ENCODE measurements at places on chromosomes 11 and 22.
A peak's percentile ranks its signal among the peaks of the same experiment; 100 is the strongest.

DNA sequence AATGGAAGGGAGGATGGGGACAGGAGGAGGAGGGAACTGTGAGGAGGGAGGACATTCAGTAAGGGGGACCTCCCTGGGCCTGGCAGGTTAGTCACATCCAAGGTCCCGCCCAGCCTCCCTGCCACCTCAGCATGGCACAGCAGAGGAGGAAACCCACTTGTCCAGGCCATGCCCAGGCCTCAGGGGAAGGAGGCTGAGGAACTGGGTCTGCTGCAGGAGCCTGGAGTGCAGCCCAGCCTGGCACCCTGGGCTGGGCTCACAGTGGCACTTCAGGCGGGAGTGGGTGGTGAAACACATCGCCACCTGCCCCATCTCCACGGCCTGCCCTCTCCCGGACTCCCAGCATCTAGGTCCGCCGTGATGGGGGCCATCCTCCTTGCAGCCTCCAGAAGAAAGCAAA lies 17.2 kb upstream of the KLHL35 start:
- no peak for DNase-seq

DNA sequence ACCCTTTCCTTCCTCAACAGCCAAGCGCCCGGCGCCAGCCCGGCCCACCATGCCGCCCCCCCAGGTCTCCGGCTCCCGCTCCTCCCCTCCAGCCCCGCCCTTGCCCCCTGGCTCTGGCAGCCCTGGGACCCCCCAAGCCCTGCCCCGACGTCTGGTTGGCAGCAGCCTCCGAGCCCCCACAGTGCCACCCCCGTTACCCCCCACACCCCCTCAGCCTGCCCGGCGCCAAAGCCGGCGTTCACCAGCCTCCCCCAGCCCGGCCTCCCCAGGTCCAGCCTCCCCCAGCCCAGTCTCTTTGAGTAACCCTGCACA lies 3.3 kb upstream of the PDXP start:
- no peak for DNase-seq

GRCh38 chr11:88666364-88666763 lies 328.8 kb upstream of the CTSC start:
- no peak for DNase-seq

DNA sequence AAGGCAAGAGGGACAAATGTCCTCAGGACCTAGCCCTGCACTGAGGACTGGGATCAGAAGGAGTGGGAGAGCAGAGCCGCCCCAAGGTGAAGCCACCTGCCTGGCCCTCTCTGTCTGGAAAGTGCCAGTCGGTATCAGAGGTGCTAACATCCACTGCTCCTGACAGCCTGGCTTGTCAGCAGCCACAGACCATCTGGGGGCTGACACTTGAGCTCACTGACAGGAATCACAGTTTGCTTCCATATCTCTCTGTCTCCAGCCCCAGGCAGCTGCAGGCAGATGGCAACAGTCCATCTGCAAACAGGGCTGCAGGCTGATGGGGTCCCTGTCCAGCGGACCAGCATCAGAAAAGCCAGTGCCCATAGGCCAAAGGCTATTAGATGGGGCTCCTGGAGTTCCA lies 5.5 kb downstream of the OPCML start:
- no peak for DNase-seq

- DNase-seq = no peak
Measured at GRCh38 chr11:5700421-5701054, 10.9 kb downstream of the TRIM22 start.

DNA sequence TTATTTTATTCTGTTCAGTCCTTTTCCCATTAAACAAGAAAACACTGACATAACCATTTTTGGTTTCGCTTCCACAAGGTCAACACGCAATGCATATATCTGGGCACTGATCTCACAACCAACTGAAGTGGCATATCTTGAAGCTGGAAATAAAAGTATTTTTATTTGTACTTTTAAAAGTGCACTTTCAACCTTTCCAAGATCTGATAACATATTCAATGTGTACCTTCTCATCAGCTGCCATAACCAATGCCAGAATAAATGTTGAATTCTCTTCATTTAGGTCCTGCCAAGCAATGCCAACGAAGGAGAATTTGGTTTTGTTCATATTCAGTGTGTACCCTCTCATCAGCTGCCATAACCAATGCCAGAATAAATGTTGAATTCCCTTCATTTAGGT lies 148.9 kb upstream of the CEP126 start:
- DNase-seq = no peak

GRCh38 chr11:1333091-1333772 lies 23.8 kb upstream of the TOLLIP start:
- no peak for DNase-seq

DNA sequence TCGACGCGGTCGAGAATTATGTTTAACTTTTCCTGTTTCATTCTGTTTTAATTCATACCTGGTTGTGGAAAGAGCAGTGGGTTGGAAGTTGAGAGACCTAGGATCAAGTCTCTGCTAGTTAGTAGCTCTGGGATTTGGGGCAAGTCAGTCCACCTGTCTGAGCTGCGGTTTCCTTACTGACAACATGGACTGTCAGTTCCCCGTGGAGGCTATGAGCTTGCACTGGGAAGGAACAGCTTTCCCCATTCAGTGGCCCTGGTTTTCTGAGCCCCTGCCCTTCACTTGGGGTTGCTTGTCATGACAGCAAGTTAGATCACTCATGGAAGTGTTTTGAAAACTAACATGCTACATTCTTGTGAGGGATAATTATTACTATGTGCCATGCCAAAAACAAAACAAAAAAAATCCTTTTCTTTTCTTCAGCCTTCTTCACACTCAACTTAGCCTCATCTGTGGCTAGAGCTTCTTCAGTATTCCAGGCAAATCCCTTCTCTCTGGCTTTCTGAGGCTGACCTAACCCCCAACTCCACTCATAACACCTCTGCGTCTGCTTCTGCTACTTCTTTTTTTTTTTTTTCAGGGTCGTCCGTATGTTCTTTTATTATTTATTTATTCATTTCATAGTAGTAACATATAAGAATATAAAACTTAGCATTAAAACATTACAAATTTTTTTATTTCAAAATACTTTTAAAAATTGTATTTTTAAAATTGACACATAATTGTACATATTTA lies 43.0 kb upstream of the ZBED5 start:
- DNase-seq = no peak

DNA sequence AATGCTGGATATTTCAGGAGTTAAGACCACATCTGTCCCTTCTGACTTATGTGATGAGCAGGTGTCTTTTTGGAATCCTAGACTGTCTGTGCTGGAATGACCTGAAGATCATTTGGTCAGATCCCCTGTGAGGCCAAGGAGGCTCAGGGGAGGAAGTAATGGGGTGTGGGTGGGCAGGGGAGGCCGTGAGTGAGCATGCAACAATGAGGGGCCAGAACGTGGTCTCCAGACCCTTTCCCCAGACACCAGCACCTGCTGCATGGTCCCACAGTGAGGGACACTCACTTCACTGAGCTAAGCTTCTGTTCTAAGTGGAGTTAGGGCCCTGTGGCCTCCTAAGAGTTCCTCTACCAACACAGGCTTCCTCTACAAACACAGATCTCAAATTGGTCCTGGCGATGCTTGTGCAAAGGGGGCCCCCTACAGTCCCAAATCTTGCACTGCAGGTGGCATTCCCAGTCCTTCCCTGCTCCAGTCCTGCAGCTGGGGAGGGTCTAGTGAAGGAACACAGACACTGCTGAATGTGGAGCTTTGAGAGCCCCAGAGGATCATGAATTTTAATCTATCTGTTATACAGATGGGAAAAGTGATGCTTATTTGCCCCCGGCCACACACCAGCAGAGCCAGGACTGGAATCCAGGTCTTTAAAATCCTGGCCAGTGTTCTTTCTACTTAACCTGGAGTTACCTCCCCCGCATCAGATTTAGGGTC lies 7.4 kb downstream of the USP2 start:
- DNase-seq = peak; percentile 66

DNA sequence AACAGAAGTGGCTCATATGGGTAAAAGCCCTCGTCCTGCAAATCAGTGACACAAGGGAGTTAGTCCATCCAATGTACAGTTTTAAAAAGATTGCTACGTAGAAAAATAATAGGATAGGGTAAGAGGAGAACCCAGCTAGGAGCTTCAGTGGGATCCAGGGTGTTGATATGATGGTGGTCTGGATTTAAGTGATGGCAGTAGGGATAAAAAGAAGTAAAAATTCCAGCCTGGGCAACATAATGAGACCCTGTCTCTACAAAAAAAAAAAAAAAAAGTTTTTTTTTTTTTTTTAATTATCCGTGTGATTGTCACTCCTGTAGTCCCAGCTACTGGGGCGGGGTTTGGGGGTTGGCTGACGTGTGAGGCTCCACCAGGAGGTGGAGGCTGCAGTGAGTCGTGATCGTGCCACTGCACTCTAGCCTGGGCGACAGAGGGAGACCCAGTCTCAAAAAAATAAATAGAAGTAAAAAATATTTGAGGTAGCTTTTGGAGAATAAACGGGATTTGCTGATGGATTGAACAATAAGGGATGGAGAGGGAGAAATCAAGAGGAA lies 7.0 kb upstream of the L3MBTL2 start:
- DNase-seq = peak; percentile 66

DNA sequence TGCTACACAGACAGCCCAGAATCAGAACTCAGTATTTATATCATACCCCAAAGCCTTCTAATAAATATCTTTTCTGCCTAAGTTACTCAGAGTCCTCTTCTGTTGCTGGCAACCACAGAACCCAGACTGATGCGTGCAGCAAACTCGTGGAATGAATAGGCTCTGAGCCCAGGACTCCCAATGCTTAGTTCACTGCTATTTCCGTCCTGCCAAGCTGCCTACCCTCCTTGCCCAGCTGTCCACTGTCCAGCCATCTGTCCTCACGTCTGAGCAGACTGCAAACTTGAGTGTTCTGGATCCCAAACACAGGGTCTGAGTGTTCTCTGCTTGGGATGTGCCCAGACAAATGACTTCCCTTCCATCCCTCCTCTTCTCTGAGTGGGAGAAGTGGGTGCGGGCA lies 19.4 kb downstream of the PTPN5 start:
- no peak for DNase-seq

DNA sequence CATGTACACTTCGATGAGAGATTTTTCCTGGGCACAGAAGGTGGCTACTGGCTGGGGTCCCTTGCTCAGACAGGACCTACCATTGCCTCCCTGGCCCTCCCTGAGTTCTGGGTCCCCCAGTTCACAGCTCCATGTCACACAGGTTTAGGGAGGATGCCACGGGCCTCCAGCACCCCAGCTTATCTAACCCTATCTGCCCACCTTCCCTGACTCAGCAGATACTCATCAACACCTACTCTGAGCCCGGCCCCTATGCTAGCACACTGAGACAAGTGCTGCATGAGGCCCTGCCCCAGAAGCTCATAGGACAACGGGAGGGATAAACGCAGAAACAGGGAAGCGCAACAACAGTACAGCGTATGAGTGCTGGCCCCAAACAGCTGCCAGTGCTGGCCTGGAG lies 9.6 kb downstream of the NAGA start:
- DNase-seq = no peak

GRCh38 chr11:128625326-128625725 lies 38.0 kb upstream of the ETS1 start:
- DNase-seq = no peak

- DNase-seq = no peak
Measured at GRCh38 chr11:57679396-57679795, 11.5 kb downstream of the ZDHHC5 start.

DNA sequence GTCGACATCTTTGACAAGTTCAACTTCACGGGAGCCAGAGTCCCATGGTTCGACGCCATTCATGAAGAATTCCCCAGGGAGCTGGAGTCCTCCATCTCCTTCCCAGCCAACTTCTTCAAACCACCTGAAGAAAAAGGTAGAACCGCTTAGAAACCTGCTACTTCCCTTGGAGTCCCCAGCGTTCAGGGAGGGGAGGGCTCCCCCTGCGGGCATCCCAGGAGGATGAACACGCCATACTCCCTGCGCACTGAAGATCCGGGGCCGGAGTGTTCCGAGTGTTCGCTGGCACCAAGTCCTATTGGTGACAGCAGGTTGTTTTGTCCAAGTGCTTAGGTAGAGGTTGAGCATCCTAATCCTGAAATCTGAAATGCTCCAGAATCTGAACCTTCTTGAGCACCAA lies 51.7 kb upstream of the PRODH start:
- DNase-seq = peak; percentile 31

DNA sequence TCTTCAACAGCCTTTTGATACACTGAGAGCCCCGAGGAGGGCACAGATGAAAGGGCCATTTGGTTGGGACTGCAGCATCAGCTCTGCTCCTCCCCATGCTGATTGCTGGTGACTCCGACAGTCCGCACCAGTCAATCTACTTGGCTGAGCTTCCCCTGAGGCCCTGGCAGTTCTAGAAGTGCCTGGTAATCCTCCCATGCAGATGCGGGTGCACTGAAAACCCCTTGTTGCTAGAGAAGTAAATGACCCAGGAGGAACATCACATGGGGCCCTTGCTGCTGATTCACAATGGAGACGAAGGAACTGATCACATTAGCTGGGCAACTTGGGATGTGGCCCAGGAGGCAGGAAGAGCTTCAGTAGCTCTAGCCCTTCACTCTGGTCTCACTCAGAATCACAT lies 35.2 kb upstream of the RIC3 start:
- no peak for DNase-seq

- DNase-seq = no peak
Measured at GRCh38 chr11:35330931-35331330, 88.4 kb downstream of the SLC1A2 start.

DNA sequence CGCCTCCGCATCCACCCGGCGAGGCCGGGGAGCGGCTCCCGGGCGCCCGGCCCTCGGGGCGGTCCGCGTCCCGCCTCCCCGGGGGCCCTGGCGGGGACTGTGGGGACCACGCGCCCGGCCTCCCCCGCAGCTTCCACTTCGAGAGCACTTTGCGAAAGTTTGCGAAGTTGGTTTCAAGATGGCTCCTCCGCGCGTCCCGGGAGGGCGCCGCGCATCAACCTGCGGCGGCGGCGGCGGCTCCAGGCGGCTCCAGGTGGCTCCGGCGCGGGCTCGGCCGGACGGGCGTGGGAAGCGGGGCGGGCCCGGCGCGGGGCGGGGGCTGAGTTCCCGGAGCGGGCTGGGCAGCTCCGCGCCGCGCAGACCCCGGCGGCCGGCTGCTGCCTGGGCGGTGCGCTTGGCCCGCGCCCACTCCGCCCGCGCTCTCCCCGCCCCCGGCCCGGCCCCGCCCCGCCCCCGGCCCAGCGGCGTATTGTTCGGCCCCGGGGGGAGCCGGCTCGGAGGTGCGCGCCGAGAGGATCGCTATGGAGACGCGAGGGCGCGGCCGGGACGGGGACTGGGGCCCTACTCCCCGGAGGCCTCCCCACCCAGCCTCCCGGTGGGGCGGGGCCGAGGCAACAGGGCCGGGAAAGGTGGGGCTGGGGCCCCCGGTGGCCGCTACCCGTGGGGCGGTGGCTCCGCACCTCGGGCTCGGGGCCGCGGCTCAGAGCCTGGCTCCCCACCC lies at the start of gene CELSR1:
CELSR1 (minus strand) TSS at position 396 of the 721 bp plus-strand sequence. CDS start 450 bp downstream, outside the sequence.
- peak; percentile 33 for DNase-seq

- no peak for DNase-seq
Measured at GRCh38 chr11:56151376-56151775, 8.7 kb downstream of the OR8K5 start.

GRCh38 chr11:15073361-15074205 lies at the start of gene CALCB:
TSS of gene CALCB (plus strand) at chr11:15073593. CDS start at chr11:15074719, 1,126 bp downstream.
- peak; percentile 57 for DNase-seq

- no peak for DNase-seq
Measured at GRCh38 chr11:2759228-2760195, 59.7 kb upstream of the KCNQ1OT1 start.

All from activated CD4-positive, alpha-beta T cell treated with anti-CD3 and anti-CD28 coated beads, Interleukin-2, amount 50 U/mL, for 48 hours (primary cell).